ENCODE measurements at places on chromosomes 2 and 18.

DNA sequence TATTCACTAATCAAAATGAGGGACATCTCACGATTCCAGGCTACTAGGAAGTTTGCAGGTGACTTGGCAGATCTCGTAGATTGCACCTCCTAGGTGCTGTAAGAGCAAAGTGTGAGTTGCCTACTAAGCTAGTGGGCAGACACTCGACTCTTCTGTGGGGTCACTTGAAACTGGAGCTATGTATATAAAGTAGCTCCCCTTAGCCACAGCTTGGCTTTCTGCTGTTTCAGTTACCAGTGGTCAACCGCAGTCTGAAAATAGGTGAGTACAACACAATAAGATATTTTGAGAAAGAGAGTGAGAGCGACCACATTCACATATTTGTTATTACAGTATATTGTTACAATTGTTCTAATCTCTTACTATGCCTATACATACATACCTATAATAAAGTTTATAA, 23.3 kb downstream of the CTAGE1 start:
- no peak for DNase-seq

GRCh38 chr2:121159291-121160071, 125.5 kb downstream of the TFCP2L1 start:
- DNase-seq: no peak

DNA sequence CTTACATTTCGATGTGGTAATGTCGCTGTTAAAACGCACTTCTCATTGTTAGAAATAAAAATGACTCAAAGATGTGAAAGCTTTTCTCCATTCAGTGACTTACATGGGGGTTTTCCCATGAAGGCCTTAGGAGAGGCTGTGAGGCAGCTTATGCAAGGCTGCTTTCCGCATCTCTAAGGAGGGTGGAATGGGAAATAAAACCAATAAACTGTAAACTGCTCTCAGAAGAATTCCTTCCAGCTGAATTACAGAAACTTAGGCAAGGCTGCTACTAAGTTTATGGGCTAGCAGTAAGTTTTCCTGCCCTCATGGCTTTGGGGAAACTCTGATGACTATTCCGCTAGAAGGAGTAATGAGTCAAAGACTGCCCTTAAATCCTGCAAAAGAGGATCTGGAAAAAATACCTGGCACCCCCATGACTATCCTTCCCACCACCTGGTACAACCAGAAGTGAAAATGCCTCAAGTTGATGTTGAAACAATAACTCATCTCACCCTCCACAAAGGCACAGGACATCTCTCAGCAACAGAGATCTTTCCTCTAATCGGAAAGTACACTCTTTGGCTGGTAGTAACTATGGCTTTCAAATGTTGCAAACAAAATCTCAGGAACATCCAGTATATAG, 97.7 kb upstream of the SMAD7 start:
- DNase-seq: peak; percentile 25

DNA sequence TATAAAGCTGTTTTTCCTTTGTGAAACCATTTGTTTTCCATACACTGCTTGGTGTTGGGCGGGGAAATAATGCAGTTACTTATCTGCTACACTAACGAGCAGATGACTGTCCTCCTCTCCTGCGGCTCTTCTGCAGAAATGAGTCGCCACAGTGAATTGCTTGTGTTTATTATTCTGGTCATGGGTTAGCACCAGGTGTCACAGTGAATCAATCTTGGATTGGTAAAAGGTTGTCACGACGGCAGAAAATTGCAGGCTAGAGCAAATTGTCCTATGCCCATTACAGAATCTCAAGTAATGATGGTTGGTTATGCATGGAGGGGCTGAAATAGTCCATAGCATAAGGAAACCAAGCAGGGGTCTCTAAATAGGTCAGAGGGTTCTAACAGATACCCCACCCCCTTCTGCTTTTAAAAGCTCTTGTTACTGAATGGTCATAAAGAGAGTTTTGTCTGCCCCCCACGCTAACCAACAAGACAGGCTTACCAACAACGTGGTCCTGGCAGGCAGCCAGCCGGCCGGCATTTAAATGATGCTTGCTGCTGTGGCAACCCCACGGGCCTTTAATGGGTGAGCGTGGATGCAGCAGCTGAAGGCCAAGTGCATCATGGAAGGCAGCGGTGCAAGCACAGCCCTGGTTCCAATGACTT, 29.5 kb downstream of the RAB31 start:
- peak; percentile 8 for DNase-seq

GRCh38 chr2:106523976-106524665, 37.0 kb downstream of the CD8B2 start:
- DNase-seq: no peak

DNA sequence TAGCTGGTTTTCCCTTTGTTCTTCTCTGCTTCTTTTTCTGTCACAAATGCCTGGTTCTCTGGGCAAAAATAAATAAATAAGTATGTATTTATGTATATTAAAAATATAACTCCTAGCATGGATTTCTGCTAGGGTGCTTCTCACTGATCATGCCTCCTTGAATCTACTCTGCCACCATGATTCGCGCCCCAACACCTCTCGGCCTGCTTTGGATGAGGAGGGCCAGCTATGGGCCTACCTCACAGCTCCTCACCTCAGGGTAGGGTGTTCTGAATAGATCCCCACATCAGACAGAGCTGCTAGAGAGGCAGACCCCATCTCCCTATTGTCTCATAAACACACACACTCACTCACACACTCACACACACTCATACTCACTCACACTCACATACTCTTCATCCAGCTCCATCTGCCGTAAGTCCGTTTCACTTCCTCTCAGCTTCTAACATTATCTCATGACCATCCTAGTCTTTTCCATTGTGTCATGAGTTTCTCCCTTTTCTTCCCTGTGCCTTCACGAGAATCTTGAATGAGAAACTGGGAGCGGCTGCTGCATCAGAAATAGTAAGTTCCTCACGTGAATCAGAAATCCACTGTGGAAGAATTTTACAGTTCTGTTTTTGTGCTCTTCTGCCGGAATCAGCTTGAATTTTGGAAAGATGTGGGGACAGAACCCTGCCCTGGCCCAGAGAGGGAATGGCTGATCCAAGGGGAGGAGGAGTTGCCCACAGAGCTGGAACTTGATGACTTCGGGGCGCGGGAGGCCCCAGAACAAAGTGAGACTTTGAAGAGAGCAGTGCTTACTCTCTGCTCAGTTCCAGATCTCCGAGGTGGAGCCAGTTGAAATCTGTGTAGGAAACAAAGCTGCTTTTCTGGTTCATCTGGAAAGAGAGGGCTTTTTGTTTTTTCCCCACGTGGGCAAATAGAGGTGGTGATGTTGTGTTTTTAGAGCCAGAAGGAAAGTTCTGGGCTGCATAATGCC, 20.9 kb downstream of the ANXA4 start:
- no peak for DNase-seq

- no peak for DNase-seq
Observed at GRCh38 chr2:43717322-43717721, 41.1 kb upstream of the C1GALT1C1L start.

GRCh38 chr2:158975271-158975921, 7.0 kb downstream of the TANC1 start:
- no peak for DNase-seq

DNA sequence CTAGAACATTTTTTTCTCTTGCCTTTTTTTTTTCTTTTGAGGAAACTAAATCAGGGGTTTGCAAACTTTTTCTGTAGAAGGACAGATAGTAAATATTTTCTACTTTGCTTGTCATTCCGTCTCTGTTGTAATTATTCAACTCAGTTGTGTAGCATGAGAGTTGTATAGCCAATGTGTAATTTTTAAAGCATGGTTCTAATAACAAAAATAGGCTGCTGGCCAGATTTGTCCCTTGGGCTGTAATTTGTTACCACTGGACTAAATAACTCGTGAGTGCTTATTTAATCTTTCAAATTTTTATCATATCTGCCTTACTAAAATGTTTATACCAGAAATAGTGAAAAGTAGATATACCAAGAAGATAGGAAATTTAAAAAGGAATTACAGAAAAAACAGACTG, 43.0 kb downstream of the CCDC148 start:
- DNase-seq: no peak

- no peak for DNase-seq
Observed at GRCh38 chr2:180699657-180700361, 280.6 kb upstream of the UBE2E3 start.

GRCh38 chr2:68483011-68483410, 15.6 kb downstream of the APLF start:
- no peak for DNase-seq

DNA sequence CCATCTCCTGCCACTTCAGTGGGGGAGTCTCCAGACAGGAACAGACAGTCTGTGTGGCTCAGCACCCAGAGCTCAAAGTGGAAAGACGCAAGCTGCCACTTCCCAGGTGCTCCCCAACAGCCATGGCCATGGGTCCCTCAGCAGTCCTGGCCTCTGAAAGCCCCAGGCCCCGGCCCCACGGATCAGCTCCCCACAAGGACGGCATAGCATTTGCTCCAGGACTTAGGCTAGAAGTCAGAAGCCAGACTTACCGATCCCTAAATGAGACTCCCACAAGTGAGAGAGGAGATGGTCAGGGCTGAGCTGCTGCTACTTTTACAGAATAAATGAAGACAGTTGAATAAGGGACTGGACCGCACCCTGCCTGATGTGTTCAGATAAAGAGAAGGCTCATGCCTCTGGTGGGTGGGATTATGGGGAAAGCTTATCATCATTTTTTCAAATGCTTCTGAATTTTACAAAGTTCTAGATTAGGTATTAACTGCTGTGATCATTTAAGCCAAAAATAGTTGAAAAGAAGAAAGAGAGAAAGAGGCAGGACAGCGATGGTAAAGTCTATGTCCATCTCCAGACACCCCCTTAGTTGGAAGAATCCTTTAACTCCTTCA, 50.5 kb downstream of the ADD2 start:
- no peak for DNase-seq

DNA sequence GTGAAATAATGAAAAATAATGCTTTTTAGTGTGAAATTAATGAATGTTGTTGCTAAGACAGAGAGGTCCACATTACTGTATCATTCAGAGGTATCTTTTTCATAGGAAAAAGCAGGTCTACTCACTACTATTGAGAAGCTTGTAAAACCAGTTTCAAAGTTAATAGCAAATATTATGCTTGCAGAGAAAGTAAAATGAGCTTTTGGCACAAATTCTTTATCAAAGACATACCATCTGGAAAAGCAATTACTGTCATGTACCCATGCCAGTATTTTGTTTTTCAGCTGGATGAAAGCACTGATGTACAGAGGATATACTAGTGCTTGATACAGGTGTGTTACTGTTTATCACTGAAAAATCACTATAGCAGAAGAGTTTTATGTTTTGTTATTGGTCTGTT, 77.5 kb downstream of the NCOA1 start:
- no peak for DNase-seq

DNA sequence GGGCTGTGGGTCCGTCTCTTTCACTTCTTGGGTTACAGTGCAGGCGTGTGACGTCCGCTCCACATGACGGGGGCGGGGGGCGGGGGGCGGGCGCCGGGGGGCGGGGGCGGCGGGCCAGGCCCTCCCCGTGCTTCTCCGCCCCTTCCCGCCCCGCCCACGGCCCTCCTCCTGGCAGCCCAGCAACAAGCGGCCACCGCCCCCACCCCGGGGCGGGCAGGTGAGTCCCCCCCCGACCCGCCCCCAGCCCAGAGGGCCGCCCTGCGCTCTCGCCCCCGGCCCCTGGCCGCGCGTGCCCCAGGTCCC, 3.6 kb downstream of the ZNF516 start:
- peak; percentile 33 for DNase-seq

DNA sequence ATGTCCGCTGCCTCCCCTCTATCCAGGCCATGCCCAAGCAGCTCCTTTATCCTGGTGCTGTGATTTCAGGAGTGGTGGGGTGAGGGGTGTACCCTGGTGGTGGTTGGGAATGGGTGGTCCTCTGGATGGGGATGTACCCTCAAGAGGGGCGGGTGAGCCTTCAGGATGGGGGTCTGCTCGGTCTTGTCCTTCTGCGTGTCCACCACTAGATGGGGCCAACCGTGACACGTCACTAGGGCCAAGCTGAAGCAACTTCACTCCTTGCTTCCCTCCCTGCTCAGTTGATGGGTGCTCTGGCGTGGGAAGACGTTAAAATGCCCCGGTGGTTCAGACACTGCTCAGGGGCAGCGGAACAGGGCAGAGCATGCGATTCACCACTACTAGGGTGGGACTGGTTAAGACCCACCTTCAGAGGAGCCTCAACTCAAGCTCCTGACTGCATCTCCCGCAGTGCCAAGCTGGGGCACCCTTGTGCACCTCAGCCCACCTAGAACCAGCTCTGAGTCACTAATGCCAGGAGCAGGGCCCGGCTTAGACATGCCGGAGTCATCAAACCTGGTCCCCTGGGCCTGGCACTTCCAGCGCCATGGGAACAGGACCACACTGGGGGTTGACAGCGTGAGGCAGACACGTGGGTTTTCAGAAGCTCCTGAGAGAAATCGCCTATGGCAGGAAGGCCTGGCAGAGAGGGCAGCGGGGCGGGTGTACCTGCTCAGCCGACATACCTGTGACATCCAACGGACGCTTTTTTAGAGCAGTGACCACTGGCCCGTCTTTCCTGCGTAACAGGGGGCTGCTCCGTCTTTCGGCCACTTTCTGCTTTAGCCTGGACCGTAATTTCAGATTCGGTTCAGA, 256.7 kb downstream of the HDAC4 start:
- DNase-seq: no peak

DNA sequence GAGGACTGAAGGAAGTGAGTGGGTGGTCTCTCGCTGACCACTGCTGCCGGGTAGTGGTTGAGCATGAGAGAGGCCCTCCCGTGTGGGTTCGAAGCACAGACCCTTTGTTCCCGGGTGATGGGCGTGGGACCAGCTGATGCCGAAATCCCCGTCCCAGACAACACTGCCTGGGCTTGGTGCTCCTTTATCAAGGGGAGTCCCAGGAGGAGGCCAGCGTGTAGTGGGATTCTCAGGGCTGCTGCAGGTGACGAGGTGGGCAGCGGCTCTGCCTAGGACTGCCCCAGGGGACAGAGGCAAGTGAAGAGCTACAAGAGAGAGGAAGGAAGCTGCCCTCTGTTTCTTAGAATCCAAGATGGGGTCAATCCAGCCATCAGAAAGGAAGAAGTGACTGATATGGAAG, 251.3 kb upstream of the PXDN start:
- no peak for DNase-seq

GRCh38 chr2:88642278-88642677, 15.0 kb upstream of the EIF2AK3 start:
- DNase-seq: no peak

DNA sequence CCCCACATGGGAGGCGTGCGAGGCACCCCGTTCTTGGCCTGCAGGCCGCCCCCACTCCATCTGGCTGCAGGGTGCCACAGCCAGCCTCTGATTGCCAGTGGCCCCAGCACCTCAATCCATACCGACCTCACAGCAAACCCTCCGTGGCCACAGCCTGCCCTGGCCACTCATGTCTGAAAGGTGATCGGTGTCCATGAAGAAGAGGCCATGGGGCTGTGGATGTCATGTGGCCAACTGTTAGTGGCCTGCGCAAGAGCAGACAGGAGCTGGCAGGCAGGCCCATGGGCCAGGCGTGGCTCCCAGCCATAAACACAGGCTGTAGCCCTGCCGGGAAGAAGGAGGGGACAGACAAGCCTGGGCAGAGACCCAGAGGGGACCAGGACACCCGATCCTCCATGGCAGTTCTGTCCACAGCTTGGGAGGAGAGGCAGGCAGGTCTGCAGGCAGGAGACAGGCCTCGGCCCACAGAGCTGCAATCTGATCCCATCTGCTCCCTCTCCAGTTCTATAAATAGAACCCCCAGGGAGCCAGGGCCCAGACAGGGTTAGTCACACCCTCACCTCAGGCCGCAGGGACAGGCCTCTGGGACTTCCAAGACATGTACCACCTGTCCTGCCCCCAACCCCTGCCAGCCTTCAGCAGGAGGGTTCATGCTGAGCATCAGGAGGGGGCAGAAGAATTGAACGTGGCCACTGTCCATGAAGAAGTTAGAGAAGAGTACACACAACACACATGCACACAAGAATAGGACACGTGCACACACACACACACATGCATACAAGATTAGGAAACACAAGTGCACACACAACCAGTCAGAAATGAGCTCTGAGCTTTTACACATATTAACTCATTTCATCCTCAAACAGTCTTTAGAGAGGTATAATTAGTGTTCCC, 16.9 kb downstream of the STEAP3 start:
- DNase-seq: no peak

Measured in amniotic stem cell (primary cell).